HuH-7 (cell line): ENCODE measurements at places on chromosomes 1 and 21.
A peak's percentile ranks its signal among the peaks of the same experiment; 100 is the strongest.

DNA sequence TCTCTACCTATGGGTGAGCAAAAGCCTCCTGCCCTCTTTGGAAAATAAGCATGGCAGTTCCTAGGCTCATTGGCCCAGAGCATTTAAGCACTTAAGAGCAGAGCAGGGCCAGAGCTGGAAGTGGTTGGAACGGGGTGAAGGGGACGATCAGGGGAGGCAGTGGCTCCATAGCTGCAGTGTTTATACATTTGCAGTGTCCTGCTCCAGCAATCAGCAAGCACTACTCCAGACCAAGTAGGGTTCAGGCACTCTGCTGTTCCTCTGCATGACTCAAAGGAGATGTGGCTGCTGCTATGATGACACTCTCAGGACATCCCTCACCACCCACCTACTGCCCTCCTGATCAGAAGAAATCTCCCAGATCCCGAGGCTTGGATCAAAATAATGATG lies 55.0 kb downstream of the TRABD2B start:
- DNase-seq: no peak

DNA sequence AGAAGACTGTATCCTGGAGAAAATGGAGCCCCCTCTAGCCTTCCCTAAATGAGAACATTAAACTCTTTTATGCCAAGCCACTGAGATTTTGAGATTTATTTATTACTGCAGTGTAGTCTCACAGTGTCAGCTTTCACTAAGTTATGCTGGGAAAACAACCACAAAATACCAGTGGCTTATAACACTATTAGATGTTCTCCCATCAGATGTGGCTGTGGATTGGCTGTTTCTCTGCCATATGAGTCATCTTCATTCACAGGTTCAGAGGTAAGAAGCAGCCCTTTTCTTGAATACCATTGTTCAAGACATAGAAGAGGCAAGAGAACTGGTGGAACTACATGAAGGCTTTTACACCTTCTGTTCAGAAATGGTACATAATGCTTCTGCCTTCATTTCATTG lies 32.1 kb upstream of the ST6GALNAC5 start:
- no peak for DNase-seq

- no peak for DNase-seq
Measured at GRCh38 chr1:75554870-75555269, 56.0 kb downstream of the SLC44A5 start.

GRCh38 chr1:41847733-41848132 lies 71.0 kb downstream of the HIVEP3 start:
- no peak for DNase-seq

DNA sequence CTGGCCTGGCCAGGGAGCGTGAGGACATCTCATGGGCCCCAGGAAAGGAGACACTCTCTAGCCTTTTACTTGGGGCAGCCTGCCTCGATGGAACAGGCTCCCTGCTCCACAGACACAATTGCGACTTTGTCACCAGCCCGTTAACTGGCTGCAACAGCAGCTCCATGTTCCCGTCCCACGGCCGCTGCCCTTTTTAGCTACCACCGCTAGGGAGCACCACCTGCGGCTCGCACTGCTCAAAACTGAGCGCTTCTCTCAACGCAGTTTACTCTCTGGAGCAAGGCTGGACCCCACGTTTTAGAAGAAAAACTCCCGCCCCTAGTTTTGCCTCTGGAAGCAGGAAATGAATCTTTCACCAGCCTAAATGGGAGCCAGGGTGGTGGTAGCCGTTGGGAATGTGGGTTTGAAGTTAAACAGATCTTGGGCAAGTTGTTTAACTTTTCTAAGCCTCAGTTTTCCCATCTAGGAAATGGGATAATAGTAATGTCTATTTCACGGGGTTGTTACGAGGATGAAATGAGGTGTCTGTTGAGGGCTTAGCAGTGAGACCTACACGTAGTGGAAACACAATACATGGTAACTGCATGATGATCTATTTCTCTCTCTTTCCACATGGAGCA lies 3.5 kb upstream of the LRRC38 start:
- DNase-seq: peak; percentile 46

DNA sequence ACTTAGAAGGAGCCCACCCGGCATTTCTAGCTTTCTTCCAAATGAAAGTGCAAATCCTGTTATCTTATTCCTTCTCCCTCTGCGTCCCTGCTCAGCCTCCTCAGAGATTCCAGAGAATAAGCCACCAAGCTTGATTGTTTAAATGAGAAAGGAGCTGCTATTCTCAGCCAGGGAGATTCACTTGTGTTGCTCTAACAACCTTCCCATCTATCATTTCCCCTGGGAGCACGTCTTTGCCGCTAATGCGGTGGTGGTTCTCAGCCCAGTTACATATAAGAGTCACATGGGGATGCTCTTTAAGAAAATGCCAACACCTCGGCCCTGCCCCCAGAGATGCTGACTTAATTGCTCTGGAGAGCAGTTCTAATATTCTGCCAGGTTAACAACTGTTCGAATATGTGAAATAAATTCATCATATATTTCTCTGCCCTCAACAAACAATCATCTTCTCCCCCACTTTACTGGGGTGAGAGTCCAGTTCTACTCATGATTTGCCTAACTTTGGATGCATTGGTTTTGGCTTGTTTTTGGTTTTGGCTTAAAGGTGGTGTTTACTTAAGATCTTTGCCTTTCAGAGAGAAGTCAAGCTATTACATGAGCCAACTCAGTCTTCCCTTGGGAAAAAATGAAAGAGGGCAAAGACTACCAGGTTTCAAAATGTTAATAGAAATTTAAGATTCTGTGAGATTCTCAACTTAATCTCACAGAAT lies 213.9 kb downstream of the SEC16B start:
- no peak for DNase-seq

DNA sequence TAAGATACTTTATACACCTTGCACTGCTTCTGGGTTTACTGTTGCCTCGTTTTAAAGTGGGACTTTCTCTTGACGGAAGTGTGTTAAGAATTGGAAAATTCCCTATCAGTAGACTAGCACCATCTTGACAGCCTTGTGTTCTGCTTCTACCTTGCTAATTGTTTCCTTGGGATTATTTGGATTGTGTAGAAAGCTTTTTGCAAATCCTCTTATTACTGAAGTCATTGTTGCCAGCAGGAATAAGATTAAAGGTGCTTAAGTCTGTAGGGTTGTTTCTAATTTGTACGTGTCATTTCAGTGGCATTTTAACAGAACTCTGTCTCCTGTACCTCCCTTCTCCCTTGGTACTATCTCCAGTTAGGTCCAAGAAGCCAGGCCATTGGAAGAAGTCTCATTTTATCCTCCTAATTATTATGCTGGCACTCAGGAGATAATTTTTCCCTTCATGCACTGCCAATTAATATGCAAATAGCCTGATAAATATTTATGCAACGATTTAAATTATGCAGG lies 107.7 kb downstream of the POU2F1 start:
- no peak for DNase-seq

GRCh38 chr21:45223236-45224185 lies 64.2 kb downstream of the POFUT2 start:
- DNase-seq: no peak

DNA sequence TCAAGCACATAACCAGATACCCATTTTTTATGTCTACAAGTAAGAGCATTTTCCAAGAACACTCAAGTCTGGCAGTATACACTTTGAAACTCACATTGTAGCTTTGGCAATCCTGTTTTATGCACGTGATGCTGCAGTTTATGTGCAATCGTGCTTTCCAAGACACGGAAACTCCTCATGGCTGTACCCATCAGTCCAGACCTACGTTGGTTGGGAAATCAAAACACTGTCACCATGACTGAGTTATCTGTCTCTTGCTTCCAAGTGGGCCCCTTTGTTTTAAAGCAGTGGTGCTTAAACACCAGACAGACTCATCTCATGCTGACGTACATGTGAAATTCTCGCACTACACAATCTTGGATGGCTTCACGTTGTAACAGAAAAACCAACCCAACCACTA lies 192.8 kb downstream of the LTN1 start:
- no peak for DNase-seq

GRCh38 chr21:35488946-35489345 lies 439.8 kb upstream of the RUNX1 start:
- DNase-seq: no peak
